RPMI8226 (cell line): ENCODE measurements at places on chromosomes 16 and 17.

GRCh38 chr16:62899737-62900136, 863.5 kb upstream of the CDH8 start:
- no peak for DNase-seq

DNA sequence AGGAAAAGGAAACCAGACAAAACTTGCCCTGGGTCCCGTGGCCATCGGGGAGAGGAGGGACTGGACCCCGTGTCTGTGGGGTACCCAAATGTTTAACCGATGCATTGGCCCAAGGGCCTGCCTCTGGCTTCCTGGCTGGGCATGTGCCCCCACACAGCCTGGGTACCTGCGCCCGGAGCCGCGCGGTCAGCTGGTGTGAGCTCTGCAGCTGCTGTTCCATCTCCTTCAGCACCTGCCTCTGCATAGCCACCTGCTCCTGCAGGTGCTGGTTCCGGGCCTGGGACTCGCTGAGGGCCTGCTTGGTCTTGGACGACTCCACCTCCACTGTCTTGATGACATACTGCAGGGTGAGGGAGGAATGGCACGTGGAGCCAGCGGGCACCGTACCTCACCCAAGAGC, 31.9 kb downstream of the KIFC3 start:
- DNase-seq, result no peak

DNA sequence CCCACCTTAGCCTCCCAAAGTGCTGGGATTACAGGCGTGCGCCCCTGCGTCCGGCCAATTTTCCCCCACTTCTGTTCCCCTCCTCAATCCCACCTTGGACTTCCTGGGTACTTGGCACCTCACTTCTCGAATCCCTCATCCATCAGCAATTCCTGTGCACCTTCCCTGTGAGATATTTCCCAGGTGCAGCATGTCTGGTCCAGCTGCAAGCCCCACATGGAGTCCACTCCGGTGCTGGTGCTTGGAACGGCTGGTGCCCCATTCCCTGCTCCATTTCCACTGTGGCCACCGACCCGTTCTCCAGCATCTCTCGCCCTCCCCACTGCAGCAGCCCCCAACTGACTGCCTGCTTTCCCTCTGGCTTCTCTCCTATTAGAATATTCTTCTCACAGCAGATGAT, 35.3 kb downstream of the NOL11 start:
- DNase-seq, result no peak

- DNase-seq, result no peak
Measured at GRCh38 chr16:4293181-4293716, 20.4 kb upstream of the TFAP4 start.

- DNase-seq, result peak; percentile 34
Measured at GRCh38 chr16:24535827-24536226, 3.5 kb upstream of the RBBP6 start.

DNA sequence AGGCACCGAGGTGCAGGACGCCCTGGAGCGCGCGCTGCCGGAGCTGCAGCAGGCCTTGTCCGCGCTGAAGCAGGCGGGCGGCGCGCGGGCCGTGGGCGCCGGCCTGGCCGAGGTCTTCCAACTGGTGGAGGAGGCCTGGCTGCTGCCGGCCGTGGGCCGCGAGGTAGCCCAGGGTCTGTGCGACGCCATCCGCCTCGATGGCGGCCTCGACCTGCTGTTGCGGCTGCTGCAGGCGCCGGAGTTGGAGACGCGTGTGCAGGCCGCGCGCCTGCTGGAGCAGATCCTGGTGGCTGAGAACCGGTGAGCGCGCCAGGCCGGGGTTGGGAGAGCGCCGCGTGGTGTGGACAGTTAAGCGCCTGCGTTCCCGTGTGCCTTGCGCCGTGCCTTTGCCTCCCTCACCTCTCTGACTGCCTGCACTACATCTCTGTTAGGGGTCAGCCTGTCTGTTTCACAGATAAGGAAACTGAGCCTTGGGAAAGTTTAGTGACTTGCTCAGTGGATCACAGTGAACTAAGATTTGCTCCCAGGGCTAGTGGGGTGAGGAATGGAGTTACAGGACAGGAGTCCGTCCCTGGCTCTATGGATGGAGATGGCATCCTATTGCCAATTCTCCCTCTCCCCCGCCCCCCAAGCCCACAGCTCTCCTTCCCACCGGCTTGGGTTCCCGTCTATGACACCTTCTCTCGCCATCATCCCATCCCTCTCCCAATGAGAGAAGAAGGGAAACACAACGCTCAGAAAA, 880 bp downstream of the SARM1 start:
- DNase-seq, result peak; percentile 28

GRCh38 chr17:81884968-81885367, 6.4 kb downstream of the ALYREF start:
- no peak for DNase-seq

GRCh38 chr17:6797718-6798351, 21.8 kb downstream of the FBXO39 start:
- DNase-seq, result no peak

DNA sequence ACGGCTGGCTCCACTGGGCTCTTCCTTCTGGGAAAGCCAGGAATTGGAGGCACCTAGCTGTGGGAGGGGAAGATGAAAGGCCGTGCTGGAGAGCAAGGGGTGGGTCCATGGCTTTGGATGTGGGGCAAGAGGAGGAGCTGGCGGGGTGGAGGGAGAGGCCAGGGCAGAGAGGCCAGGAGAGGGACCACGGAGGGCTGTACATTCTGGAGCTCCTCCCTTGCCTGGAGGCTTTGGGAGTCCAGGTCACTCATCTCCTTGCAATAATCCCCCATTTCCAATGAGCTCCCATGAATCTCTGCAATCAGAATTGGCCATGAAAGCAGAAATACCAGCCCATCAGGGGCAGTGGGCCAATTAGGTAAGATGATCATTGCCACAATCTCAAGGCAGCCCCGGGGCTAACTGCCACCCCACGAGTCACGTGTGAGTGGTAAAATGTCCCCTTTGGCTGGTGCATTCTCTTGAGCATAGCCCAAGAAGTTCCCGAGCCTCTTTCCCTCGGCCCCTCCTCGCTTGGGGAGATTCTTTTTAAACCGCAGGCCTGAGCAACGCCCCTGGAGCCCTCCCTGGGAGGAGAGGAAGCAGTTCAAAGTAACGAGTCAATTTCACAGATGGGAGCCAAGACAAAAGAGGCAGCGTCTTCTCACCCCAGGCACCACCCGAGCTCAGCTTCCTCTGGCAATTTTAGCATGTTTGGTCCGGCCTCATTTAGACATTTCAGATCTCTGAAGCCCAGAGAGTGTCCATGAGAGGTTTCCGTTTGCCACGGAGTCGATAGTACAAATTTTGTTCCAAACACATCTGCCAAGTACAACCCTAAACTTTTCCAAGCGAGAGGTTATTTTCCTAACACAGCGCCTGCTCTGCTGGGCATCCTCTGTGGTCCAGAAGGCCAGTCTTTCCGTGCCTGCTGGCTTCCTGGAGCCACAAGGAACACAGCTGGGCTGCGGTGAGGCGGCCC, 13.4 kb downstream of the RTN4RL1 start:
- DNase-seq, result peak; percentile 19

GRCh38 chr16:26118575-26118974, 426.8 kb downstream of the HS3ST4 start:
- no peak for DNase-seq
